Fibroblast of upper back skin (primary cell): ENCODE measurements at places on chromosomes 5 and 9.

- DNase-seq: peak; percentile 38
These were observed 8.5 kb upstream of the ANKH start for GRCh38 chr5:14879937-14880589.

DNA sequence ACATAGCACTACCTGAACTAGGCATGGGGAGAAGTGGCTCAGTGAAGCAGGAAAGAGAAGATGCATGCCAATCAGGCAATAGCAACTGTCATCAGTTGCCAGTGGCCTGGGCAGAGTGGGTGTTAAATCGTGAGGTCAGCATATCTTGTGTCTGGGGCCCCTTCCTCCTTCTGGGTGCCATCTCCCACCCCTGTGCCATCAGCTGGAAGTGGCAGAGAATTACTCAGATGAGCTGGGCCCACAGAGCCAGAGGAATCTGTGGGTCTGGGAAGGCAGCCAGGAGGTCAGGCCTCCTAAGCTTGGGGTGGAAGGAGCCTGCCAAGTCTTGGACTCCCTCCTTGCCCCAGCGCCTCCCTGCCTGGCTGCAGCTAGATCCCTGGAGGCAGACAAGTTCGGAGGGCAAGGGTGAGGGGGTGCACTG, 66.5 kb downstream of the GALNT12 start:
- DNase-seq: no peak

- DNase-seq: no peak
These were observed 141.3 kb downstream of the MAN2A1 start for GRCh38 chr5:109830955-109831502.

GRCh38 chr9:13324988-13325387, 45.5 kb upstream of the MPDZ start:
- DNase-seq: no peak

- DNase-seq: no peak
These were observed 11.2 kb upstream of the EGR1 start for GRCh38 chr5:138454121-138454520.

GRCh38 chr9:14316602-14317300, 2.8 kb upstream of the NFIB start:
- DNase-seq: no peak

- peak; percentile 89 for DNase-seq
These were observed 248.1 kb upstream of the NREP start for GRCh38 chr5:112004867-112005622.

GRCh38 chr5:94010814-94011213, 269.4 kb upstream of the POU5F2 start:
- DNase-seq: no peak

- DNase-seq: no peak
These were observed 337.0 kb downstream of the RAB3C start for GRCh38 chr5:58919833-58920232.

- peak; percentile 69 for DNase-seq
These were observed 1.7 kb upstream of the ABL1 start for GRCh38 chr9:130833031-130833990.

GRCh38 chr9:124390794-124391658, 24.2 kb downstream of the PSMB7 start:
- DNase-seq: peak; percentile 56
